ENCODE measurements at places on chromosomes 13 and 19. TPM values are rescaled to one million over a fixed set of nuclear protein-coding genes. Genes with fewer than 3 reads are reported as not detected.

DNA sequence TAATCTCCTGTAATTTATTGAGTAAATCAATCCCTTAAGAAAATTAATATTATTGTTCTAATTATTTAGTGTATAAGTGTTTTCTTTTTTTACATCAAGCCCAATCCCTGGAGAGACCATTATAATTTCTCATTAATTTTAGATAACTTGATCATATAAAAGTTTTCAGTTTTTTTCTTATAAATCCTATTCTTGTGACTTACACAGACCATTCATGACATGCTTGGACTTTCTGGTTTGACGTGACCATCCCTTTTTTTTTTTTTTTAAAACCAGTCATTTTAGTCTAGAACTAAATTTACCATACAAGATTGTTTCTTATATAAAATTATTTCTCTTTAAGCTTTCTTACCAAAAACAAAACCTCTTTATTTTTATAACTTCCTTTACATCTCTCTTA lies 5.4 kb upstream of the MTRF1 start:
- DNase-seq = no peak
- H3K4me3 ChIP-seq = no peak overlapping the region
- no peaks in the 10 kb centered on the region for H3K36me3 ChIP-seq
- no peaks in the 10 kb centered on the region for H3K27me3 ChIP-seq

DNA sequence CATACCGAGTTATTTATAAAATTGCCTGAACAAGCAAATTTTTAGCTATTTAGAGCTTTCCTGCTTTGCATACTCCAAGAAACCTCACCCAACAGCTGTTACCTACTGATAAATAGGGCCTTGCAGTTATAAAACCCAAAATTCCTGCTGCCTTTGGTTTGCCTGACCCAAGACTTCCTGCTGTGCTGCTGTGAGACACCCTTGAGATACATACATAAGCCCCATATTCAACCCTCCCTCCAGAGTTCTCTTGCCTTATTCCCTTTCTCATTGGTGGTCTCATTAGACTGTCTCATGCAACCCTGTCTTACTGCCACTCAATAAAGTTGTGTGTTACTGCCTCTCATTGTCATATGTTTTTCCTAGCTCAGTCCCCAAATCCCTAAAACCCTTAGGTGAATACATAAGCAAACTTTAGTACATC lies 677.6 kb downstream of the UQCRFS1 start:
- no peaks in the 10 kb centered on the region for H3K4me1 ChIP-seq
- H3K27ac ChIP-seq = no peak overlapping the region

DNA sequence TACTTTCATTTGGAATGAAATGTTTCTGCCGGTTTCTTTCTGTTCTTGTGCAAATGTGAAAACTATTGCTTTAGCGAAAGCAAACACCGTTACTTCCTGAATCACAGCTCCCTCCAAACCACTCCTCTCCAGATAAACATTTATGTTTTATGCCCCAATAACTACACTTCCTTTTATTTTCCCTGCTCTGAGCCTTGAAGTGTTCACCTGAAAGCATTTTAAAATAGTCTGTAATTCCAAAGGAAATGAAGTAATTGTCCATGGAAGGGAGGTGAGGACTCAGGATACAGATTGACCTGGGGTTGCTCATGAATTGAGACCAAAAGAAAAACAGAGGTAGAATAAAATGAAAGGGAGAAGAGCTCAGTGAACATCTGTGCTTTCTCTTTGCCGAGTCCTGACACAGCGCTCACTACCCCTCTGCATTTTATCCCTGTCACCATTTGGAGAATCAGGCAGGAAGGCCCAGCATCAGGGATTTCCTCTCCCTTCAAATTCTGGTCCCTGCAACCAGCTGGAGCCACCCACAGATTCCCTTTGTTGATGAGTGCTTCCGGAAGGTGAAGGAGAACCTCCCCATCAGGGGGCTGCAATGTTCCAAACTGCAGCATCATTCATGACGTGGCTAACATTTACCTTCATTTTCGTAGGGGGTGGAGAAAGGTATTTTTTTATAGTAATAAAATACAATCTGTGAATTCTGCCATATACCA lies 171.9 kb downstream of the ITGBL1 start:
- peaks cover 8% of the 10 kb centered on the region for H3K4me1 ChIP-seq
- H3K36me3 ChIP-seq = no peaks in the 10 kb centered on the region
- peak overlapping the region; percentile 29 for H3K27ac ChIP-seq
- no peaks in the 10 kb centered on the region for H3K27me3 ChIP-seq
- DNase-seq = no peak

DNA sequence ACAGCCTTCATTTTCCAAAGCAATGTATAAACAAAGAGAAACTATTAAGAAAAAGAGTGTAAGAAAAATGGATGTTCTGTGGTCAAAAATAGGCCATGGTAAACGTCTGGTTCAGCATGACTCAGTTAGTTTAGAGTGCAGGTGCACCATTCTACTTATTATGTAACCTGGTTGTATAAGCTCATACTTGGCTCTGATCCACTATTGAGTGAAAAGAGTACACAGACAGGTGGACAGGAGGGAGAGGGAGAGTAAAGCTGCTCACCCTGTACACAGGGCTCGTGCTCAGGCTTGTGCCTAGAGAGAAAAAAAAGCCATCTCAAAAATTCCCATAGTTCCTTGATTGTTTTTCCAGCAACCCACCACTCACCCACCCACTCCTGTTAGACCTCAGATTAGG lies 85.8 kb upstream of the ZNF91 start:
- no peaks in the 10 kb centered on the region for H3K36me3 ChIP-seq
- DNase-seq = no peak
- H3K27ac ChIP-seq = no peak overlapping the region
- H3K27me3 ChIP-seq = no peaks in the 10 kb centered on the region

- H3K4me1 ChIP-seq = no peaks in the 10 kb centered on the region
- DNase-seq = no peak
- H3K4me3 ChIP-seq = no peak overlapping the region
- H3K27ac ChIP-seq = no peak overlapping the region
Measured at GRCh38 chr19:7224995-7225394, 69.2 kb downstream of the INSR start.

FFAR2 gene
- 4.7 TPM for total RNA-seq

- H3K36me3 ChIP-seq = no peaks in the 10 kb centered on the region
- no peaks in the 10 kb centered on the region for H3K4me1 ChIP-seq
- H3K4me3 ChIP-seq = no peak overlapping the region
- no peak for DNase-seq
- H3K27me3 ChIP-seq = no peaks in the 10 kb centered on the region
Measured at GRCh38 chr13:30362869-30363268, 55.5 kb upstream of the KATNAL1 start.

TUBA3C gene
- total RNA-seq = not detected

IL4I1 gene
- total RNA-seq = 1.6 TPM
